ENCODE measurements at places on chromosomes 5 and 9. TPM values are rescaled to one million over a fixed set of nuclear protein-coding genes. Genes with fewer than 3 reads are reported as not detected.

Gene FOXD4L6
- not detected for polyA plus RNA-seq

Gene BTNL8
- polyA plus RNA-seq = not detected

Gene SLC46A2
- 0.96 TPM for polyA plus RNA-seq

Gene SPOCK1
- not detected for polyA plus RNA-seq

Gene SURF4
- polyA plus RNA-seq = 195 TPM

Gene NCS1
- 0.30 TPM for polyA plus RNA-seq

GRCh38 chr9:114930056-114930812 is at the start of gene TNFSF8:
Gene TNFSF8 (minus strand): TSS chr9:114930591. CDS start chr9:114930303, 288 bp downstream.
- no peaks in the 10 kb centered on the region for H3K36me3 ChIP-seq
- peak within 1 kb of the TSS; percentile 89 for H3K4me3 ChIP-seq
- peak within 1 kb of the TSS; percentile 91 for H3K27ac ChIP-seq
- peaks cover 58% of the 10 kb centered on the region for H3K4me1 ChIP-seq
- peak; percentile 58 for DNase-seq

DNA sequence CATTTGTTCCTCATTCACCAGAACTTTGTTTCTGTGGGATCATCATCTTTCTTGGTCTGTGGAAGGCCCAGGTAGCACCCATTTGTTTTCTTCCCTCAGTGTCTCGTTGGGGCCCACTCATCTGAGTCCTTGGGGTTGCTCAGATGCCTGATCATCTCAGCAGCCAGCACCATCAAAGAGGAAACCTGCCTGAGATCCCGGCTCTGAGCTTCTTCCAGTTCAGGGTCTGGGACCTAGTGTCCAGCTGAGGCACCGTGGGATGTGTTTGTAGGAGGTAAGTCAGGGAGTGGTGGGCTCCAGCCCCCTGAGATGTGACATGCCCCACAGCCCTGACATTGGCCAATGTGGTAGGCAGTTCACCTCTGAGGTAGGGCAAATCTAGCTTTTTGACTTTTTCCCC is 9.4 kb upstream of the CD180 start:
- H3K36me3 ChIP-seq = no peaks in the 10 kb centered on the region
- no peak for DNase-seq
- H3K4me3 ChIP-seq = peak overlapping the region; percentile 63

- no peak for DNase-seq
- no peaks in the 10 kb centered on the region for H3K36me3 ChIP-seq
- H3K27ac ChIP-seq = no peak overlapping the region
- H3K4me1 ChIP-seq = no peaks in the 10 kb centered on the region
- H3K4me3 ChIP-seq = no peak overlapping the region
Observed at GRCh38 chr9:109976303-109976702, 196.3 kb downstream of the PALM2AKAP2 start.

DNA sequence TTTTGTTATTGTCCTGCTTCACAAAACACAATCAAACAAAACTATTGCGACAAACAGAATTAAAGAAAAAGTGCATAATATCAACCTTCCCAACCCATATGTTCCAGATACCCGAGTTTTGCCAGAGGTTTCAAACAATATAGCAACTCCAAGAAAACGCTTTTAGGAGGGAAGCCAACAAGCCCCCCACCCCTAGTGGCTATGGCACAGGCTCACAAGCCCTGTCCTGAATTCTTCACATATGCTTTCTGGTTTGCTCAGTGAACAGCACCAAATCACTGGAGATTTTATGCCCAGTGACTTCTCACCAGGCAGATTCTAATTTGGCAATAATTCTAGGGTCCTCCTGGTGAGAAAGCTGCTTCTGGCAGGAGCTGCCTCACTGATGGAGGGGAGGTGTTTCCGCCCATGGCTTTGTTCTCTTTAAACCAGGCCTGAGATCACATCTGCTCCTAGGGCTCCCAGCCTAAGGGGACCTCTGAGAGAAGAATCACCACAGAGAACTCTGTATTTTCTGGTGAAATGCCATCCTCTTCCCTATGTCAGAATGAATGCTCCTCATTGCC is 1982.4 kb downstream of the EFNA5 start:
- no peaks in the 10 kb centered on the region for H3K36me3 ChIP-seq
- H3K27ac ChIP-seq = no peak overlapping the region
- no peak overlapping the region for H3K4me3 ChIP-seq
- H3K27me3 ChIP-seq = no peaks in the 10 kb centered on the region
- DNase-seq = no peak

- H3K4me1 ChIP-seq = no peaks in the 10 kb centered on the region
- no peak overlapping the region for H3K4me3 ChIP-seq
- H3K36me3 ChIP-seq = no peaks in the 10 kb centered on the region
- no peak for DNase-seq
- no peak overlapping the region for H3K27ac ChIP-seq
Observed at GRCh38 chr9:134925011-134925511, 7.3 kb upstream of the FCN1 start.

GRCh38 chr5:157455057-157455456 is 5.0 kb upstream of the NIPAL4 start:
- peak; percentile 20 for DNase-seq
- no peak overlapping the region for H3K27ac ChIP-seq
- peaks cover 10% of the 10 kb centered on the region for H3K27me3 ChIP-seq
- H3K4me3 ChIP-seq = no peak overlapping the region
- H3K36me3 ChIP-seq = no peaks in the 10 kb centered on the region

DNA sequence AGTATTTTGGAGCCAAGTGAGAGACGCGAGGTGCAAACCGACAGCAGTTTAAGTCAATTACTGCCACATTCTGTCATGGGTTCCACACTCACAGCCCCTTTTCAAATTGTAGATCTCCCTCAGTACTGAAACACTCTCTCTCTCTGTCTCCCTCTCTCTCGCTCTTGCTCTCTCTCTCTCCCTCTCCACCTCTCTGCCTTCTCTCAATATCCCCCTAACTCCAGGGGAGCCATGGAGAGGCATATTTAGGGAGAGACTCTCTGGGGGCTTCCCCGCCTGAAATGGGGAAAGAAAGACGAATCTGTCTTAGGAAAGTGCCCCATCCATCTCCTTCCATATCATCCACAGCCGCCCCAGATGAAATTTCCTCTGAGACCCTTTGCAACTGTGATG is 1.6 kb downstream of the BRINP1 start:
- H3K4me3 ChIP-seq = no peak overlapping the region
- no peak overlapping the region for H3K27ac ChIP-seq
- peaks cover 13% of the 10 kb centered on the region for H3K27me3 ChIP-seq
- H3K36me3 ChIP-seq = no peaks in the 10 kb centered on the region
- no peaks in the 10 kb centered on the region for H3K4me1 ChIP-seq

DNA sequence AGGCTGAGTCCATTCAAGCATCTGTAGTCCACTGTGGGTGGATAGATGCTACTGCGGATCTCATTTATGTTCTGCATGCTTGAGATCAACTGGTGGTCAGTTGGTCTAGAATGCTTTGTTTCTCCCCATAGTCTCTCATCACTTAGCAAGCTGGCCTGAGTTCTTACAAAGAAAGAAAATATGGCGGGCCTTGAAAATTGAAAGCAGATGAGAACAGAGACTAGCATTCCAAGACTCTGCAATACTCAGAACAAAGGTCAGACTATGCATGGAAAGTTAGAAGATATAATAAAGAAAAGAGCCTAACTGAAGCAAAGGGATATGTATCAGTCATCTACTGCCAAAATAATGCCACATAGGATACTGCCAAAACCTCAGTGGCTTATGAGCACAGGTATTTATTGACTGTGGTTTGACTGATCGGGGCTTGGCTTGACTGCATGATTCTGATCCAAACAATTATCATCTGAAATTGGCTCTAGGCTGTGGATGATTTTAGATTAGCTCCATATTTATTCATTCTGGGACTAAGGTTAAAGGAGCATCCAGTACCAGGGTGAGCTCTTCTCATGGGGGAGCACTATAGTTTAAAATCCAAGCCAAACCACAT is 258.9 kb downstream of the TAF11L14 start:
- no peaks in the 10 kb centered on the region for H3K4me1 ChIP-seq
- H3K27me3 ChIP-seq = peaks cover 2% of the 10 kb centered on the region

DNA sequence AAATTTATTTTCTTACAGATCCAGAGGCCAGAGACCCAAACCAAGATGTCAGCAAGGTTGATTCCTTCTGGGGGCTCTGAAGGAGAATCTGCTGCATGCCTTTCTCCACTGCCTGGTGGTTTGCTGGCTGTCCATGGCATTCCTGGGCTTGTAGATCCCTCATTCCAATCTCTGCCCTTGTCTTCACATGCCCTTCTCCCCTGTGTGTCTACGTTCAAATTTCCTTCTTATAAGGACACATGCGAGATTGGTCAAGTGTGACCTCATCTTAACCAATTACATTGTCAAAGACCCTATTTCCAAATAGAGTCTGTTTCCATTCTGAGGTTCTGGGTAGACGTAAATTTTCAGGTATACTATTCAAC is 84.5 kb upstream of the RAI14 start:
- no peak overlapping the region for H3K4me3 ChIP-seq
- no peaks in the 10 kb centered on the region for H3K27me3 ChIP-seq
- DNase-seq = no peak
- no peaks in the 10 kb centered on the region for H3K4me1 ChIP-seq
- H3K36me3 ChIP-seq = no peaks in the 10 kb centered on the region

DNA sequence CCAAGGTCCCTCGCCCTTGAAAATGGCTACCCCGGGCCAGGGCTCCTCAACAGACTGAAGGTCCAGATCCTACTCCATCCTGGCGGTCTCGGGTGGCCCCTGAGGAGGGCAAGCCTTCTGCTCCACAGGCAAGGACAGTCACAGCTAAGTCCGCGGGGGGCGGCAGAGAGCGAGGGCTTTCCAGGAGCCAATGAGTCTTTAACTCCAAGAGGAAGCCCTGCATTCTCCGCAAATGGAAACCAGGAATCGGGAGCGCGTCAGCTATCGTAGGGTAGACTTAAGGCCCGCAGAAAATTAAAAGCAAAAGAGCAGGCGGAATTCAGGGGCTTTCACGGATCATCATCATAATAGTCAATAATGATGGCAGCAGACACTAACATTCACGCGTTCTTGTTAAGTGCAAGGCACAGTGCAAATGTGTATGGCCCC is 87.8 kb upstream of the TNFAIP8 start:
- DNase-seq = peak; percentile 82
- H3K4me3 ChIP-seq = peak overlapping the region; percentile 100
- H3K4me1 ChIP-seq = peaks cover 62% of the 10 kb centered on the region
- H3K27me3 ChIP-seq = peaks cover 7% of the 10 kb centered on the region
- H3K36me3 ChIP-seq = peaks cover 5% of the 10 kb centered on the region

- H3K4me3 ChIP-seq = no peak overlapping the region
- no peaks in the 10 kb centered on the region for H3K4me1 ChIP-seq
- no peaks in the 10 kb centered on the region for H3K36me3 ChIP-seq
Observed at GRCh38 chr5:111383288-111383970, 128.9 kb downstream of the STARD4 start.

- H3K4me3 ChIP-seq = no peak overlapping the region
- H3K36me3 ChIP-seq = no peaks in the 10 kb centered on the region
- no peak overlapping the region for H3K27ac ChIP-seq
- DNase-seq = no peak
- H3K4me1 ChIP-seq = peaks cover 1% of the 10 kb centered on the region
Observed at GRCh38 chr5:35229076-35230037, 930 bp downstream of the PRLR start.

- no peak overlapping the region for H3K27ac ChIP-seq
- H3K4me3 ChIP-seq = no peak overlapping the region
- peaks cover 50% of the 10 kb centered on the region for H3K36me3 ChIP-seq
- no peak for DNase-seq
Observed at GRCh38 chr5:103086547-103086946, 33.4 kb downstream of the GIN1 start.

DNA sequence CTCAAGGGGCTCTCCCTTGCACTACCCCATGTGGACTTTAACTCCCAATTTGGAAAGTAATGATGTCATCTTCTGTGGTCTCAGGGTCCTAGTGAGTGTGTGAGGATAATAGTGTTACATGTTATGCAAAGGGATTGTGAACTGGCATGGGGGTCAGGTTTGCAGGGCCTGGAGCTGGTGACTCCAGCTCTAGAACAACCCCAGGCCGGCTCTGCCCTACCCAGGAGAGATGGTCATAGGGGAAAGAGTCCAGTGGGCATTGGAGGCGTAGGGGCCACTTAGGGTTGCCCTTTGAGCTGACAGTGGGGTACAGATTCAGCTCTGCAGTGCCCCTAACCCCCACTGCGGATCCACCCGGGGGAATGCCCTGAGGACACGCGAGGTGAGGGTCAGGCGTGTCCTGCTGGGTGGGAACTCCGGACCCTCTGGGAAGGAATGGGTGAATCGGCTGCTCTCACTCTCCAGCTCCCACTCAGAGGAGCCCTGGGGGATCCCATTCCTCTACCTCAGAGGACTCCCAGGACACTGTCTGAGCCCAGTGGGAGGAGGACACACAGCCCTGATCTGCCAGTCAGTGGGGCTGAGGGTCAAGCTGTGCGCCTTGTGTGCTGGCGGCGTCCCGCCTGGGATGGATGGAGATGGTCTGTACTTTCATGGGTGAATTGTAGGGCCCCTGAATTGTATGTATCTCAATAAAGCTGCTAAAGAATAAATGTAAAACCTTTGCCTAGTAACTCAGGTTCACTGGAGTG is 2.5 kb upstream of the NKD2 start:
- DNase-seq = no peak
- peak overlapping the region; percentile 72 for H3K4me3 ChIP-seq
- peaks cover 26% of the 10 kb centered on the region for H3K27me3 ChIP-seq
- H3K4me1 ChIP-seq = no peaks in the 10 kb centered on the region
- no peak overlapping the region for H3K27ac ChIP-seq
